ENCODE measurements at places on chromosomes 1 and 21. TPM values are rescaled to one million over a fixed set of nuclear protein-coding genes. Genes with fewer than 3 reads are reported as not detected.

DNA sequence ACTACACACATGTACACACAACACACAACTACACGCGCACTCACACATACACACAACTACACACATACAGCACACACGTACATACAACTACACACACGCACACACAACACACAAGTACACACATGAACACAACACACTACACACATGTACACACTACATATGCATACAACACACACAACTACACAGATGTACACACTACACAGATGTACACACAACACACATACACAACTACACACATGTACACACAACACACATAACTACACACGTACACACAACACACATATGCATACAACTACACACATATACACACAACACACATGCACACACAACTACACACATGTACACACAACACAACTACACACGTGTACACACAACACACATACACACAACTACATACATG, 318.6 kb downstream of the CAMTA1 start:
- H3K27me3 ChIP-seq: peaks cover 28% of the 10 kb centered on the region
- no peaks in the 10 kb centered on the region for H3K4me1 ChIP-seq
- no peak for DNase-seq
- H3K27ac ChIP-seq: no peak overlapping the region
- H3K36me3 ChIP-seq: no peaks in the 10 kb centered on the region

DNA sequence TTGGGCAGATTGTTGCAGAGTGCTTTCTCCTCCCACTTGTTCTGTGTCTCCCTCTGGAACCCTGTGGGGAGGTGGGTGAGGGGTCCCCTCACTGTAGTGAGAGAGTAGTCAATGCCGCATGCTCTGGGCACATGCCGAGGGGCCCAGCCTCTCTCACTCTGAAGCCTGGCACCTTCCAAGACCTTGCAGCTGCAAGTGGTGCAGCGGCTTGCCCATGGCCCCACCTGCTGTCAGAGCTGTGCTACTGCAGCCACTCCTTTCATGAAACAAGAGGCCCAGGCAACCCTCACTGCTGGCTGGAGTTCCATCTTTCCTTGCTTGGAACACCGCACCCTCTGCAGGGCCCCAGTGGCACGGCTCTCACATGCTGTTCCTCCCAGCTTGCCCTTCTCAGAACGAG, 58.4 kb upstream of the COL6A1 start:
- H3K36me3 ChIP-seq: no peaks in the 10 kb centered on the region
- no peak overlapping the region for H3K27ac ChIP-seq

- no peak for DNase-seq
- H3K4me3 ChIP-seq: no peak overlapping the region
- peaks cover 16% of the 10 kb centered on the region for H3K4me1 ChIP-seq
- no peak overlapping the region for H3K27ac ChIP-seq
- H3K27me3 ChIP-seq: peaks cover 10% of the 10 kb centered on the region
Measured at GRCh38 chr1:211587123-211587522, 8.2 kb upstream of the SLC30A1 start.

DNA sequence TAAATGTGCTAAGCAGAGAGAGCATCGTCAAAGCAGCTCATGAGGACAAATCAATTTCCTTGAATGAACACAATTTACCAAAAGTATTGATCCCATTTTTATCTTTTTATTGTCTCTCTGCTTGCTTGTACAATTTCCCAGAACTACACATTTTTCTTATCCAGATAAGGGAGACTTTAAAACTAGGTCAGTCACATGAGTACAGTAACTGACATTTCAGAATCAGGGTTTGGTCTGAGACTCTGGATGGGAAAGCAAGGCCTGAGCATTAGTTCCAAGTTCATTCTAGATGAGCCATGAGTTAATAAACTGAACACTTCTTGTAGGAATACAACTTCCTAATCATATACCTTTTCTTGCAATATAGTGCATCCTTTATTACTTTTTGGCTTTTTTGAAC, 11.5 kb upstream of the DENND2D start:
- H3K27ac ChIP-seq: no peak overlapping the region
- no peak overlapping the region for H3K4me3 ChIP-seq
- H3K36me3 ChIP-seq: no peaks in the 10 kb centered on the region

ARHGAP30 gene
- total RNA-seq: 233 TPM

WDR64 gene
- total RNA-seq: 0.49 TPM

AIRE gene
- total RNA-seq: not detected

DNA sequence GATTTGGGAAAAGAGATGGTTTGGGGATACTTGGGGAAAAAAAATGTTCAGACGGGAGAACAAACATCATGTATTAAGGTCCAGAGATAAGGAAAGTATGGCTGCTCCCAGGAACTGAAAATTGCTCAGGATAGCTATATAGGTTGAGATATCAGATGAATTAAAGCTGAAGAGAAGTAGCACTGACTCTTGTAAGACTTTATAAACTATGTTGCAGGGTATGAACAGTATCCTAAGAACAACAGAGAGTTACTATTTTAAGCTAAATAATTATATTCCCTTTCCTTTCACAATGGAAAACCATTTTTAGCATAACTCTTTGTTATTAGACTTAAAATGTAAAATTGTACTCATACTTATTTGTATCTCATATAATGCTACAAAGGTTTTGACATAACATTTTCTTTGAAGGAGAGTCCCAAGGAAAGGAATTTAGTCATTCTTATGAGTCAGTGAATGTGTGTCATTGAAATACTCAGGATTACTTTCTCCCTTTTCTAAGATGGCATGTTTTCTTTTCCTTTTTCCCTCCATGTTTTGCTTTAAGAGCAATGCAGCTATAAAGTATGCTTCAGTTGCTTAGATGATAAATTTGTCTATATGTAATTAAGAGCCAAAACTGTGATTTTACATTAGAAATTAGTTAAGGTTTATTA, 139.4 kb upstream of the KIAA1614 start:
- peaks cover 21% of the 10 kb centered on the region for H3K4me1 ChIP-seq
- H3K36me3 ChIP-seq: peaks cover 10% of the 10 kb centered on the region
- H3K4me3 ChIP-seq: no peak overlapping the region
- H3K27me3 ChIP-seq: no peaks in the 10 kb centered on the region
- no peak overlapping the region for H3K27ac ChIP-seq
- DNase-seq: no peak

DNA sequence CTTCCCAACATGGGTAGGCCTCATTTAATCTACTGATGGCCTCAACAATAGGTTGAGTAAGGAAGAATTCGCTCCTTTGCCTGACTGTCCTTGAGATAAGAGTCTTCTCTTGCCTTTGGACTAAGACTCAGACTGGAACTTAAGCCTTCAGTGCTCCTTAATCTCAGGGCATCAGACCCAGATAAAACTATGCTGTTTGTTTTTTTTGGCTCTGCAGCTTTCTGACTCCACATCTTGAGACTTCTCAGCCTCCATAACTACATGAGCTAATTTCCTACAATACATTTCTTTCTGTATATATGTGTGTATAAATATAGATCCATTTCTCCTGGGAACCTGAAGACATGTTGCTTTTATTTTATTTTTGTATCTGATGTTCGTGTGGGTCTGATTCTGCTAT, 1470.7 kb upstream of the PRMT6 start:
- no peak overlapping the region for H3K4me3 ChIP-seq
- DNase-seq: no peak
- no peak overlapping the region for H3K27ac ChIP-seq
- H3K27me3 ChIP-seq: no peaks in the 10 kb centered on the region
- no peaks in the 10 kb centered on the region for H3K36me3 ChIP-seq

C1orf74 gene
- total RNA-seq: 1.8 TPM

GRCh38 chr1:246193537-246193936, 313.5 kb downstream of the SMYD3 start:
- peaks cover 21% of the 10 kb centered on the region for H3K36me3 ChIP-seq
- DNase-seq: no peak
- no peak overlapping the region for H3K27ac ChIP-seq
- no peaks in the 10 kb centered on the region for H3K4me1 ChIP-seq
- no peaks in the 10 kb centered on the region for H3K27me3 ChIP-seq

DNA sequence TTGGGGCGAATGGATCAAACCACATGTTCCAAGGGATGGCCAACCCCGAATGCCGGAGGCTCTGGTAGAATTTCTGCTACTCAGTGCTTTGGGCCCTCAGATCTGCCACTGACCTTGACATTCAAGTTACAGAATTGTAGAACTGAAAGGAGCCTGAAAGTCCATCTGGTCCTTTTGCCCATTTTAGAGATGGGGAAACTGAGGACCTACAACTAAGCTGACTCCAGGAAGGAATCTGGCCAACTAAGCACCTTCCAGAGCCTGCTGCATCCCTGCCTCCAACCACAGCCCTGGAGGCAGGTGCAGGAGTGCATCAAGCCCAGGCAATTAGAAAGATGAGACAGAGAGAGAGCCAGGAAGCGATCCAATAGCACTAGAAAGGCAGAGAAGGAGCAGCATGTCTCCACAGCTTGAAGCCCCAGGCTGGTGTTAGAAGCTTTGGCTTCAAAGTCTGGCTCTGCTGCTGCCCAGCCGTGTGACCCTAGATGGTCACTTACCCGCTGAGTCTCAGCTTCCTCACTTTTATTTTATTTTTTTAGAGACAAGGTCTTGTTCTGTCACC, 1.3 kb upstream of the CTRC start:
- no peak for DNase-seq
- no peaks in the 10 kb centered on the region for H3K36me3 ChIP-seq
- peak overlapping the region; percentile 27 for H3K27ac ChIP-seq

GRCh38 chr1:206049919-206050600, 2.9 kb upstream of the RHEX start:
- DNase-seq: no peak
- peaks cover 17% of the 10 kb centered on the region for H3K4me1 ChIP-seq
- no peaks in the 10 kb centered on the region for H3K36me3 ChIP-seq
- no peak overlapping the region for H3K27ac ChIP-seq

DNA sequence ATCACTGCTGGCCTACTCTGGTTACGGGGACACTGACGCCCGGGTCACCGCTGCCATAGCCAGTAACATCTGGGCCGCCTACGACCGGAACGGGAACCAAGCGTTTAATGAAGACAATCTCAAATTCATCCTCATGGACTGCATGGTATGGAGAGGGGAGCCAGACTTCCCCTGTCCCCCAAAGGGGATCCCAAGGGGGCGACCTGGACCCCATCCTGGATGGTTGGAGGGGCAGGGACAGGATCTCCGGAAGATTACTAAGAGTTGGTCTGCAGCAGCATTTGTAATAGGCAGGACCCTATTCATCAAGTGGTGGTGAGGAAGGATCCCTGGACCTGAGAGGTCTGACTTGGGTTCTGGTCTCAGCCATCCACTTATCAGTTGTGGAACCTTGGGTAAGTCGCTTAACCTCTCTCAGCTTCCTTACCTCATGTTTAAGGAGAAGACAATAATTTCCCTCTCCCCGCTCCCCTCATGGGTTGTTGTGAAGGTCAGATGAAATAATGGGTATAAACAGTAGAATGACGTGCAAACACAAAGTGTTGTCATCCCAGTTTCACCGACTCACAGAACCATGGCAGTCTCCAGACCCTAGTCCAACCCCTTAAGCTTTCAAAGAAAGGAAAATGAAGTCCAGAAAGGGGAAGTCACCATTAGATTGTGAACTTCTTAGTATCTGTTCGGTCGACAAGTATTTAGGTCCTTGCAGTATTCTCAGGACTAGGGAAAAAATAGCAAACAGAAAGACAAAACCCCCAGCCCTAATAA, 883 bp downstream of the LAMTOR2 start:
- H3K27me3 ChIP-seq: no peaks in the 10 kb centered on the region
- no peak for DNase-seq
- peaks cover 34% of the 10 kb centered on the region for H3K4me1 ChIP-seq
- H3K36me3 ChIP-seq: no peaks in the 10 kb centered on the region
- H3K4me3 ChIP-seq: peak overlapping the region; percentile 96

GRCh38 chr1:227943381-227944089, 4.2 kb downstream of the WNT9A start:
- H3K27me3 ChIP-seq: peaks cover 9% of the 10 kb centered on the region
- DNase-seq: no peak
- H3K36me3 ChIP-seq: no peaks in the 10 kb centered on the region
- H3K4me3 ChIP-seq: no peak overlapping the region
- no peak overlapping the region for H3K27ac ChIP-seq

SMIM1 gene
- total RNA-seq: 5.7 TPM

DNA sequence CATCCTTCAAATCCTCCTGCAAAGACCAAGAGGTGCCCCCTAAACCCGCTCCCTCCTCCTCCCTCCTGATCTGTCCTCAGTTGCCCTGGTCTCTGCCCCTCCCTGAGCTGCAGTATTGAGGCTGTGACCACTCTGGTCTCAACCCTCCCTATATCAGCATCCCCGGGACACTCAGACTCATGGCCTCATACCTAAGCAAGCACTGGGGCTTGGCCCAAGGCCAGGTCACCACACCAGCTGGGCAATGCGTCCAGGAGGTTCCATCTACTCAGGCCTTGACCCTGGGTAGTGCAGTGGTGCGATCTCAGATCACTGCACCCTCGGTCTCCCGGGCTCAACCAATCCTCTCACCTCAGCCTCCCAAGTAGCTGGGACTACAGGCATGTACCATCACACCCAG, 9.8 kb downstream of the KIF17 start:
- no peaks in the 10 kb centered on the region for H3K4me1 ChIP-seq
- no peak overlapping the region for H3K27ac ChIP-seq
- H3K27me3 ChIP-seq: no peaks in the 10 kb centered on the region

DNA sequence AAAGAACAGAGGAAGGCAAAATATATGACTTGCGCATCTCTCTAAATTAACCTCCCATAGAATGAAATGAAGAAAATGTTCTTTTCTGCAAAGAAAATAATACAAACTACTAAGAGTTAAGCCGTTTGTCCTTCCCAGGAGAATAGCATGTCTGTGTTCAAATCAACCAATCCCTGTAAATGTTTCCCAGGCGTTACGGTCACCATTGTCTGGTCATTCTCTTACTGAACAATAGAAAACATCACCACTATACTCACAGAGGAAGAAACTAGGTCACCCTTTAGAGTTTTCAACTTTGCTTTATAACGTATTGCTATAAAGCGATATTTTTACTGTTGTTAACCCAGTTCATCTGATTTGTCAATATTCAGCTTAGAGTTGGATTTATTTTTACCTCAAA, 34.1 kb downstream of the COL11A1 start:
- no peak for DNase-seq
- H3K4me3 ChIP-seq: no peak overlapping the region
- no peaks in the 10 kb centered on the region for H3K36me3 ChIP-seq
- H3K4me1 ChIP-seq: no peaks in the 10 kb centered on the region

SRP9 gene
- total RNA-seq: 168 TPM

GRCh38 chr1:230249695-230250480, 176.2 kb downstream of the PGBD5 start:
- no peak overlapping the region for H3K4me3 ChIP-seq
- H3K4me1 ChIP-seq: no peaks in the 10 kb centered on the region
- H3K27me3 ChIP-seq: no peaks in the 10 kb centered on the region
- no peak for DNase-seq
- H3K27ac ChIP-seq: no peak overlapping the region

- no peak overlapping the region for H3K4me3 ChIP-seq
- no peak overlapping the region for H3K27ac ChIP-seq
- no peaks in the 10 kb centered on the region for H3K36me3 ChIP-seq
- DNase-seq: no peak
- no peaks in the 10 kb centered on the region for H3K4me1 ChIP-seq
Measured at GRCh38 chr1:234302354-234302962, 70.8 kb upstream of the COA6 start.
